Daoy (cell line): ENCODE measurements at places on chromosomes 7 and 10. TPM values are rescaled to one million over a fixed set of nuclear protein-coding genes. Genes with fewer than 3 reads are reported as not detected.

DNA sequence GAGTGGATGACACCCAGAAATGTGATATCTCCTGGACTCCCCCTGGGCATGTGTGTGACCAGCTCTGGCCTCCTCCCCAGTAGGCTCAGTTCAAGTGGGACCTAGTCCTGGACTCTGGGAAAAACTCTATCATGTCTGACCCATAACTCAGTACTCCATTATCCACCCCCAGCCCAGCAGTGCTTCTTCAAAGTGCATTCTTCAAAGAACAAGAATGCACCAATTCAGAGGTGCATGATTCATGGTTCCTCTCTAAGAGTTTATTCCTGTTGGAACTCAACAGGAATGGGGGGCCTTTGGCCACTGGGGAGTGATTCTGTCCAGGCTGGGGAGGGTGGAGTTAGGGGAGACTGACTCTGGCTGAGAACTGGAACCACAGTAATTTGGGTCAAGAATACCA is 173.6 kb upstream of the CXCL12 start:
- no peak for DNase-seq

GRCh38 chr7:139084709-139085108 is 24.8 kb downstream of the ZC3HAV1 start:
- no peak for DNase-seq

DNA sequence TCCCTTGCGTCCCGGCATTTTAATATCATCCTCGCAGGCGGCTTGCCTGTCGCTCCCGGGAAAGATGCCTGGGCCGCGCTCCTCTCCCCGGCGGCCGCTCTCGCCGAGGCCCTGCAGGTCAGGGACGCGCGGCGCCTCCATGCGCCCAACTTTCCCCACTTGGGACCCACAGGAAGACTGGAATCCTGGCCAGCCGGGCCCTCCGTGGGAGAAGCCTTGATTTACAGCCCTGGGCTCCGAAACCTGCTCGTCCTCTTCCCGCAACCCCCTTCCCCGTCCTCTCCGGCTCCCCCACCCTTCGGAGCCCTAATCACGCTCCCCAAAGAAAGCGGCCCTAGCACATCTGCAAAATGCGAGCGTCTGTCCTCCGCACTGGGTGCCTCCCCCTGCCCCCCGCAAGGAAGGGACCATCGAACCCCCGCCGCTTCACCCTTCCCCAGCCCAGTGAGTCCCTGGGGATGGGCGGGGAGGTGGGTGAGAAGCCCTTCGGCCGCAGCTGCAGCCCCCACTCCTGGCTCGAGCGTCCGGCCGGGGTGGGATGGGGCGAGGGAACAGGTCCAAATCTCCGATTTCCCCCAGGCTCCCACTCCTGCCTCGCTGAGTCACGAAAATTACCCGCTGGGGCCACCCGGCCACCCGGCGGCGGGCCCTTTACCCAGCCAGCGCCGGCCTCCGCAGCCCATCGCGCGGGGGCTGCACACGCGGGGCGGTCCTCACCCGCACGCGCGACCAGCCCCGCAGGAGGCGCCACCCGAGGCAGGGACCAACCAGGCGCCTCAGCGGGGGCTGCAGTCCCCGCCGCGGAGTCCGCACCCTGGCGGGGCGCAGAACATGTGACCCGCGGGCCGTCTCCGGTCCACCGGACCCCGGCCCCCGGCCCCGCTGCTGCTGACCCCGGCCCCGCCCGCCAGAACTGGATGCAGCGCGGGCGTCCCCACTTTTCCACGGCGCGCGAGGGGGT is 695 bp downstream of the HSPA12A start:
- peak; percentile 11 for DNase-seq

DNA sequence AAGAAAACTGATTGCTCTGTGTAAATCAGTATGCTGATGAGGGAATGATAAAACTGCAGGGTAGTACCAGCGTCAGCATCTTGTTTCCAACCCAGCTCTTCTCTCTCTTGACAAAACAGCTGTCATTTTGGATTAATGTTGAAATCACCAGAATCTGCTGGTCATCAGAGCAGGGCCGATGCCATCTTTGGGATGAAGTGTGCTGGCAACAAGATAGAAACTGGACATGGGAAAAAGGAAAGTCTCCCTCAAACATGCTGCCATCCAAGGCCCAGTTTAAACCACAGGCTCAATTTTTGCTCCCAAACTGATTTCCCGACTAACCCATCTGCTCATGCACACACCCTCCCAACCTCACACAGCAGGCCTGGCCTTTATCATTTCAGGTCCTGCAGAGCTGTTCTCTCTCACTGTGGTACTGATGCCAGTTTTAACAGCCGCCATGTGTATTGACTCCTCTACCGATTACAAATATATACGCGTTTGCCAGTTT is 285.2 kb downstream of the AUTS2 start:
- DNase-seq: no peak

- DNase-seq: no peak
Observed at GRCh38 chr7:43640679-43641078, 57.8 kb downstream of the STK17A start.

DNA sequence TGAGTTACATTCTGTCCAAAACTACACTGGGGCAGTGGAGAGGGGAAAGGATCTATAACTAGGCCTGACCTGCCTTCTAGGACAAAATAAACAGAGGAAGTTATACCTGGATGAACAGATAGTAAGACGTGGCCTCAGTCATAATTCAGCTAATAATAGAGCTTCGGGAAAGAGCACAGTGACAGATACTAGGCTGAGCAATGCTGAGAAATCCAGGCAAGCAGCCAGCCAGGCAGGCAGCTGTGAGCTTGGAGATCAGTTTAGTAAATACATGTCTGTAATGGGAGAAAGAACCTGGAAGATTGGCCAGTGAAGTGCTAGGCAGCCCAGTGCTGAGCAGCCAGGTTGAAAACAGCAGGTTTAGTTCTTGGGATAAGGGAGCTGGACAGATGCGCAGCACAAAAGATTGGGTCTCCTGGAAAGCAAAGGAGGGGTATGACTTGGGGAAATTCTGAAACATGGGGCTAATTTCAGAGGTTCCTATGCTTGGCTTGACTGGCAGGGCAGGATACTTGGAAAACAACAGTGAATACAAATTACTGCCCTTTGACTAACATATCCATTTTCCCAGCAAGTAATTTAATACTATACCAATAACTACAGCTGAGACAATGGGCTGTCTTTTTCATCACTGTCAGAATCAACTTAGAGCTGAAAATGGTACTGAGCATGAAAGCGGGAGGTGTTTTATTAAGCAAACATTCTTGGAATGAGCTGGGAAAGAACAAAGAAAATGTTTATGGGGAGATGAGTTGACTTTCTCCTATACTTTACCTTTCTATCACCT is 140.8 kb downstream of the DGKB start:
- peak; percentile 7 for DNase-seq

GRCh38 chr10:33201971-33202370 is 132.5 kb downstream of the NRP1 start:
- no peak for DNase-seq

DNA sequence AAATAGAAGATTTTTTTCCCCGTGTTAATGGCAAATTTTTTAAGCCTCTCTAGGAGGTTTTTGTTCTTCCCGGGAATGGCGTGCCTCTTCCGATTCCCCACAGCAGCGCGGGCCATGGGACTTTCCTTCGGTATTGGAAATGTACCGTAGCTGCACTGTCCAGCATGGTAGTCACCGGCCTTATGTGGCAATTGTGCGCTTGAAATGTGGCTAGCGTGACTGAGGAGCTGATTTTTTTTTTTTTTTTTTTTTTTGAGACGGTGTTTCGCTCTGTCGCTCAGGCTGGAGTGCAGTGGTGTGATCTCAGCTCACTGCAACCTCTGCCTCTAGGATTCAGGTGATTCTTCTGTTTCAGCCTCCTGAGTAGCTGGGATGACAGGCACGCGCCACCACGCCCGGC is 938 bp upstream of the TCTN3 start:
- no peak for DNase-seq

- DNase-seq: no peak
Observed at GRCh38 chr10:63281967-63282366, 148.8 kb downstream of the NRBF2 start.

- no peak for DNase-seq
Observed at GRCh38 chr7:122383934-122384333, 79.4 kb upstream of the FEZF1 start.

DNA sequence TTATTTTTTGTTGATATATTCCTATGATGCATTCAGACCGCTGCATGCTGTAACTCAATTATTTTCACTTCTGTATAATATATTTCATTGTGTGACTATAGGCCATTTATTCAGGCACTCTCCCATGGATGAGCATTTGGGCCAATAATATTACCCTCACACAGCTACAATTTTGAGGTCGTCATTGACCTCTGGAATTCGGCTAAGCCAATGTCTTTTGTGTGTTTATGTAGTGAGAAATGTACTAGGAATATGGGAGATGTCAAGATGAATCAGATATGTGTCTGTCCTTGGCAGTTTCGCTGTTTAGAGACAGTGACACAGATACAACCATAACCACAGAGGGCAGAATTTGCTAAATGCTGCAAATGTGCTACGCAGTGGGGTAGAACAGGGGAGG is 474.2 kb downstream of the ADRA2A start:
- no peak for DNase-seq

- no peak for DNase-seq
Observed at GRCh38 chr7:24595671-24596418, 22.6 kb downstream of the PALS2 start.

DNA sequence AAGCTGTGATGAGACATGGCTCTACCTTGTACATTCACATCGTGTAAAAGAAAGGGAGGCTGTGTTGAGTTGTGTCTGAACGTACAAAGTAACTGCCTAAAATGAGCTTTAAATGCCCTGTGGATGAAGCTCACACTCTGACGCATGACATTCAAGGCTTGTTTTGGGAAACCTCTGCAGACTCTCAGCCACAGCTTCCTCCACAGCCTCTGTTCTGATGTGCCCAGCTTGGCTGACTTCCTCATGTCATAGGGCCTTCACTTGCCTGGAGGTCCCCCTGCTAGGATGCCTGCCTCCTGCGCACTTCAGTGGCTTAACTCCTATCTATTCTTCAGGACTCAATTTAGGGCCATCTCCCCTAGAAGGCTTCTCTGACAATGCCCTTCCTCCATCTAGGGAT is 230.0 kb upstream of the HABP2 start:
- no peak for DNase-seq

DNA sequence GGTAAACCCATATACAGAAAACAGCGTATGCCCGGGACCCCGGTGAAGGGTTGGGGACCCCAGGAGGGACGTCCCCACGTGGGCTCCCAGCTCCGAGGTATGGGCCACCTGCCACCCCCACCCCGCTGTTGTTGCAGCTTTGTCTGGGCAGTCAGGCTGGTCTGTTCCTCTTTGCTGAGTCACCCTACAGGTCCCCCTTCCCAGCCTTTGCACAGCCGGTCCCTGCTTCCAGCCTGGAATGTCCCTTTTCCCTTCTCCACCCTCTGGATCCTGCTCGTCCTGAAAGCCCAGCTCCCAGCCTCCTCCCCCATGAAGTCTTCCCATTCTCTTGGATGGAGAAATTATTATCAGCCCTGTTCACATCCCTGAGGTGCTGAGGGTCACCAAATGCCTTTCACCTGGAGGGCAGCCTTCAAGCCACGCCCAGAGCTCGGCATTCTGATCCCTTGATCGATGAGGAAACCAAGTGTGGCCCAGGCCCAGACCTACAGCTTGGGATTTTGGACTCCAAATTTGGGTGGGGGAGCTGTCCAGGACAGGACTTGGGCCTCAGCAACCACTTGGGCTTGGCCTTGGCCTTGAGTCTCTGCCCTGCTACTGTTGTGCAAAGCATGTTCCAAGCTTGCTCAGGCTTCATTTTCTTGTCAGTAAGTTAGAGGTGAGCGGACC is 2.6 kb downstream of the CLDN4 start:
- DNase-seq: no peak

Gene ZNF248
- 0.51 and 2.3 TPM in 2 replicates for total RNA-seq

Gene SOSTDC1
- total RNA-seq: not detected in 2 replicates

Gene MALRD1
- total RNA-seq: not detected in 2 replicates

Gene COL1A2
- total RNA-seq: 596 and 732 TPM in 2 replicates
